Neural crest cell (in vitro differentiated cells): ENCODE measurements at places on chromosomes 2 and 18.

- DNase-seq, result no peak
Observed at GRCh38 chr18:75185460-75185859, 23.5 kb downstream of the PTGR3 start.

- DNase-seq, result no peak
Observed at GRCh38 chr2:86037141-86037794, 68.4 kb downstream of the POLR1A start.

DNA sequence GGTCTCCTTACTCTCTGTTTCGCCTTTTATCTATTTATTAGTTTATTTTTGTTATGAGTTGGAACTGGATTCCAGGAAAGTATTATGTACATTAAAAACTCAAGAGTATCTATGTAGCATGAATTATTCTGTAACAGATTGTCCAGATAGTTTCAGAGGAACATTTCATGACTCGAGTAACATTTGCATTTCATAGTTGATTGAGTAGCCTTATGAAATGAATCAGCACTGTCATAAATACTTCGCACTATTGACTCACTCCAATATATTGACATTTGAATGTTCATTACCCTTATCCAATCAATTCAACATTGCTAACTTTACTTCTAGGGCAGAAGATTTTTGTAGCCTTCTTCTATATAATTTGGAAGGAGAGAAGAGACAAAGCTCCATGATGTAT, 11.3 kb upstream of the VRK2 start:
- DNase-seq, result no peak

- DNase-seq, result no peak
Observed at GRCh38 chr2:85326406-85327159, 1.2 kb downstream of the TGOLN2 start.

DNA sequence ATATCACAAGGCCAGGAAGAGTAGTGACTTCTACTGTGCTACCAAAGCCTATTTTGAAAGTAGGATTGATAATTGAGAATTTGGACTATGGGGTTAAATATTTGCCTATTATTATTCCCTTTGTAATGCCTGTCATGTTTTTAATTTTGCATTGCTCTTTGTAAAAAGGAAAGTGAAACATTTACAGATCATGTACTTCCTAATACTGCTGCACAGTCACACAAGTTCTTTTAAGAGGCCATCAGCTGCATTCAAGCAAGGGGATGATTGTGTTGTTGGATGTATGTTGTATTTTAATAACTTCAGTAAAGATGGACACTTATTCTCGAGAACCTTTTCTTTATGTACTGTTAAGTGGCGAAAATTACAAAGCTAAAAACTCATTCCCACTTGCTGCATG, 70.1 kb downstream of the PLEKHA3 start:
- DNase-seq, result no peak

DNA sequence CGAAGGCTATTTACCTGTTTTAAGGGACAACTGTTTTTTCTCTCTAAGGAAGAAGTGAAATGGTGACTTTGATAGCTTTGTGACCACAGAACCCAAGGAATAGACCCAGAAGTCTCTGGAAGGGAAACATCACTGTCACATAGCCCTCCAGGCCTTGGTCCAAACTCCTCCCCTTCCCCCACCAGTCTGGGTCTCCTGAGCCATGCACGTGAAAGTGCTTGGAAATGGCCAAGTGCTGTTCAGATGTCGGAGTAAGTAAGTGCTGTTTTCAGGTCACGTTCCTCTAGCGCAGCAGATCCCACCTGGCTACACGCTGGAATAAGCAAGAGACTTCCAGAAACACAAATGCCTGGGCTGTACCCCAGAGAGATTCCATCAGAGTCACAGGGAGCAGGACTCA, 73.0 kb upstream of the AFF3 start:
- DNase-seq, result no peak

GRCh38 chr18:73577365-73577764, 570.3 kb downstream of the FBXO15 start:
- no peak for DNase-seq

DNA sequence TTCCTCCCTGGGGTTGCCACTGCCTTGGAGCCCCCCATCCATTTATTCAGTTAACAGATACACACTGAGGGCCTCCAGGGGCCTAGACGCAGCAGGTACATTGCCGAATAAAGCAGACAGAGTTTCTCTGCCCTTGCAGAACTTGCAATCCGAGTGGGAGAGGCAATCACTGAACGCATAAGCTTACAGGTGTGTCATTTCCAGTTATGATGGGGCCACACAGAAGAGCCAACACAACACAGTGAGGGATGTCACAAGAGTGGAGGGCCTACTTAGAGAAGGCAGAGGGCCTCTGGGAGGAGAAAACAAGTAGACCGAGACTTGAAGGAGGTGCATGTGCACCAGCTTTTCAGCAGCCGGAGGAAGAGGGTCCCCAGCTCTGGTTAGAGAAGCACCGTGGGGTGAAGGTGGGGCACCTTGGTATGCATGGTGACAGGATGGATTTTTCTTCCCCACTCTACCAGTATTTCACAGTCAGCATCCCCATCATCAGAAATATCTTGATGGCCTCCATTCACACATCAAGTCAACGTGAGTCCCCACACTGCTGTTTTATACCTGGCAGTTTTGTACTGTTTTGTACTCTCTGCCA, 150.9 kb downstream of the SMAD7 start:
- DNase-seq, result no peak

DNA sequence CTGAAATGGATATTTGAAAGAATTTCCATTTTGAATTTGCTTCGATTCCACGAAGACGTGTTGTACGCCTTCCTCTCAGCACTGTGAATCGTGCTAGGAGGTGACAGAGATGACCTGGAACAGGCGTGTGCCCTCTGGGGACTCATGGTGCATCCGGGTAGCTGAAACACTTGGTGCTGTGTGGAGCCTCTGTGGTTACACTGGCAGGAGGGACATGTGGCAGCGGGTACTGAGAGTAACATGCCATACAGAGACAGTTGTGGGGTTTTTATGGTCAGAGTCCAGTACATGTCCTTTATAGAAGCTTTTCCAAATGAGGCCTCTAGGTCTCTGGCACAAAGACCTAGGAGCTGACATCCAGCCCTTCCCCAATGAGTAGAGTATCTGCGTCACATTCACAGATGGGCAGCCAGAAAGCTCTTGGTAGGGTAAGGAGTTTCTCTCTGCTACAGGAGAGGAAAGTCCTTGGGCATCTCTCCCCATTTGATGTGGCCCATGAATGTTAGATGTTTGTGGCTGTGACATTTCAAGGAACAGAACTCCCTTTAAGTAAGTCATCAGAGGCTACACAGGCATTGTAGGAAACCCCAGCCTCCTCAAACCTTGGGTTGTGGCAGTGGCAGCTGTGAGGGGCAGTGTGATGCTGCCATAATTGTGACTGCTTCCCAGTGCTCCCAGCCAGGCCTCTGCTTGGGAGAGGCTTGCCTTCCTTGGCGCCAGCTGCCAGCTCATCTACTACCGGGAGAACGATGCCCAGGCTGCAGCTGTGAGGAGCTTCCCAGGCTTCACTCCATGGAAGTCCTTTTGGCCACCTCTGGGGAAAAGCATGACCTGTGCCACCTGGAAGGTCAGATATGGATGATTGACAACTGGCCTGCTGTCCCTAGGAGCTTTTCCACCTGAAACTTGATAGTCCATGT, 80.6 kb downstream of the ACOXL start:
- no peak for DNase-seq

GRCh38 chr2:163852616-163853015, 116.8 kb upstream of the FIGN start:
- no peak for DNase-seq

GRCh38 chr2:130310881-130311280, 31.8 kb upstream of the IMP4 start:
- no peak for DNase-seq

DNA sequence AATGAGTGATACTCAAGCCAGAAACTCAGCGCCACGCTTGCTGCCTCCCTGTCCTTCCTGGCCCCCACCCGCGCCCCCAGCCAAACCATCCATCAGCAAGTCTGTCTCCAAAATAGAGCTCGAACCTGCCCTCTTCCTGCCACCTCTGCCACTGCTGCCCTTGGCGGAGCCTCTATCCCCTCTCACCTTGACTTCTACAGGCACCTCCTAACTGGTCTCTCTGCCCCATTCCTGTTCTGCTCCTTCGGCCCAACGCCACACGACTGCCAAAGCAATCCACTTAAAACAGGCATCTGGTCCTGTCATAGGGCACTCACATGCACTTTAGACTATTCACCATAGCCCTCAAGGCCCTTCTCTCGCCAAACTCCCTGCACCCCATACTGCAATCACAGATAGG, 210.3 kb upstream of the SMAD2 start:
- DNase-seq, result no peak

GRCh38 chr2:220703279-220703678, 868.8 kb downstream of the EPHA4 start:
- no peak for DNase-seq

- DNase-seq, result no peak
Observed at GRCh38 chr2:27708257-27708654, 44.6 kb downstream of the SLC4A1AP start.

DNA sequence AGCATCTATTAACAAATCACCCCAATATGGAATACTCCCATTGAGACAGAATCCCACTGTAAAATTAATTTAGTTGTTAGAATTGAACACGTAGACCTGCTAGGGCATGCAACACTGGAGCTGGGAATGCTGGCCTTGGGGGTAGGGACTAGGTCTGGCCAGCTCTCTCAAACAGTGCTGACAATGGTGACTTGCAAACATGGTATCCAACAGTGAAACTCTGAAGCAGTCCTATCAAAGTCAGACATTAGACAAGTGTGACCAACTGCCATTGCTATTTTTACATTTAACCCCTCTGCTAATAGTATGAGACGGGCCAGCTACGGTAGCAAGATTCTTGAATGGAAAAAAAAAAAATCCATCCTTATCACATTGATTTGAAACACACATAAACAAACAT, 7.2 kb downstream of the E2F6 start:
- no peak for DNase-seq

DNA sequence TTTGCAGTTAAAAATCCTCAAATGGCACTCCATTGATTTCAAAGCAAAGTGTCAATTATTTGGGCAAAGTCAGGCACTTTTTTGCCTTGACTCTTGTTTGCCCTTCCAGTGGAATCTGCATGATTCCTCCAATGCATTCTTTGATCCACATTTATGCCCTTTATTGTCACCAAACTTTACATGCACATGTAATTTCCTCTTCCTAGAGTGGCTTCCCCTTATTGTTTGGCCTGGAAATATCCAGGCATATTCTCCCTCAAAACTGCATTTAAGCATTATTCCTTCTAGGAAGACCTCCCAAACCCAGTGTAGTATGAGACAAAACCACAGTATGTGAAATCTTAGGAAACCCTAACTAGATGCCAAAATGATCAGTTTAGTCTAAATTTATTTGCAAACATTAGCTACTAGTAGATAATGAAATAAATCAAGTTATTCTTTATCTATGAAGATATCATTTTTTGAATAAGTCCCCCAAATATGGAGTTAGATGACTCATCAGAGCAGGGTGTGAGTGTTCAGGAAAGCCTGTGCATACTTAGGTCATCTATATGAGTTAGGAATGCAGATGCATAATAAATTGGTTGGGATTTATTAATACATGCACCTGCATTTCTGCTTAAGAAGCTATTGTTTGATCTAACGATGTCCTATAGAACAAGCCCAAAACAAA, 433.3 kb upstream of the TCF4 start:
- no peak for DNase-seq

GRCh38 chr18:21100146-21100545, 11.5 kb downstream of the ROCK1 start:
- DNase-seq, result no peak

GRCh38 chr2:21836261-21836660, 712.5 kb downstream of the TDRD15 start:
- DNase-seq, result no peak

DNA sequence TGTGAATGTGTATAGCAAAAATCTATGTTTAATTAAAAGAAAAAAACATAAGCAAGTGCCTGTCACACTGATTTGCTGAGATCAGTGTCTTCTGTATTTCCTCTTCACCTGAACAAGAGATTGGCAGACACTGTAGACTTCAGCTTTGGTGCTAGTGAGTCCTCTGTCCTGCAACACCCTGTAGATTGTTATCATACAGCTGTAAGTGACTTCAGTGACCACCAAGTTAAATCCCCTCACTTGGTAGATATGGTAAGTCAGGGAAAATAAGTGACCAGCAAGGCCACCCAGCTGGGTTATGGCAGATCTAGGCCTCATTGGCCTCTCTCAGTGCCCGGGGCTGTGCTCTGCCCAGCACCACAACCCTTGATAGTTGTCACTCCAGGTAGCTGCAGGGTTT, 119.7 kb upstream of the EML6 start:
- no peak for DNase-seq

DNA sequence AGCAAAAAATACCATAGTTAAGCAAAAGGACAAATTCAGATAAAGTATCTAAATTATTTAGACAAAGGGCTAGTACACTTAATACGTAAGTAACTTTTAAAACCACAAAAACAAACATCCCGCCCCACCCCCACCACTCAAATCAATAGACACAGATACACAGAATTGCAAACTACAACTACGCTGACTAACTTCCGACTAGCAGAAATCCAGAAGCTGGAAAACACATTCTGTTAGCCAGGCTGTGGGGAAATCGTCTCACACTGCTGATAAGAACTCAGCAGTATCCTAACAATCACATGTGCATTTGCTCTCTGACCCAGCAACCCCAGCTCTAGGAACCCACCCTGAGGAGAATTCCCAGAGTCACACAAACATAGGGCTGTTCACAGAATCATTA, 16.6 kb downstream of the FAM168B start:
- DNase-seq, result no peak

- DNase-seq, result no peak
Observed at GRCh38 chr2:171991027-171991426, 8.7 kb upstream of the METAP1D start.

GRCh38 chr2:181626671-181627070, 30.2 kb downstream of the CERKL start:
- no peak for DNase-seq

DNA sequence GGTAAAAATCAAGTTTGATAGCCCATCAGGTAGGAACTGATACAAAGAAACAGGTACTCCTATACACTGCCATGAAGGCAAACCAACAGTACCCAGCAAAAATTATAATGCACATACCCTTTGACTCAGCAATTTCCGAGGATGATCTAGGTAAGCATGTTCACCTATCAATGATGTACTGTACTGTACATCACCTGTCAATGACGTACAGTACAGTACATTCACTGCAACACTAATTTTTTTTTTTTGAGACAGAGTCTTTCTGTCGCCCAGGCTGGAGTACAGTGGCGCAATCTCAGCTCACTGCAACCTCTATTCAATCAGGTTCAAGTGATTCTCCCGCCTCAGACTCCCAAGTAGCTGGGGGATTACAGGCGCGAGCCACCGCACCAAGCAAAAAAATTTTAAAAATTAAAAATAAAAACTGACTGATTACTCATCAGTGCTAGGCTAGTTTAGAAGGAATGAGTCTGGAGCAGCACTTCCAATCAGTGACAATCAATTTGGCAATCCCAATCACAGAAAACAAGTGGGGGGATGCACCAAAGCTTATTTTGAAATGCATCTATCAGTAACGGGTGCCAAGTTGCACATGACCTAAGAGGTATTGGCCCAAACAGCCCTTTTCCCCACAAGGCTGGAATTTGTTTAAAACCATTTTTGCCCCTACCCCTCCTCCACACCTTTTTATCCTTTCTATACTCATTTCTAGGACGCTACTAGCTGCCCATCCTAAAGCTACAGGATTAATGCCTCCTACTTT, 8.2 kb downstream of the SRSF7 start:
- no peak for DNase-seq
